Kidney tubule cell (primary cell): ENCODE measurements at places on chromosomes 6 and 20.

DNA sequence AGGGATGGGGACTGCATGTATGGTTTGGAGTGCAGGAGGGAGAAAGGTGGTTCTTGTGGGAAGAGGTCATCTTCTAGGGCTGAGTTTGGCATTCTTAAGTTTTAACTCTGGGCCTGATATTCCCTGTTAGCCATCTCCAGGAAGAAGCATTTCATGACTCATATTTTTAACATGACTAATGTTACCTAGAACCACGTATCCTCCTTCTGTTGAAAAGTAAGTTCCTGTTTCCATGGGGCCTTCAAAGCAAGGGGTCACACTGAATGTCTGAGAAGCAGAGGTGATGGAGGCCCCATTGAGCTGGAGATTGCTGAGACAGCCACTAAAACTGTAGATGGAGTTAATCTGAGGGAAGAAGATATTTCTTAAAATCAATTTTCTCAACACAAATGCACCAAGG lies 30.2 kb downstream of the FAM229B start:
- peak; percentile 91 for DNase-seq

DNA sequence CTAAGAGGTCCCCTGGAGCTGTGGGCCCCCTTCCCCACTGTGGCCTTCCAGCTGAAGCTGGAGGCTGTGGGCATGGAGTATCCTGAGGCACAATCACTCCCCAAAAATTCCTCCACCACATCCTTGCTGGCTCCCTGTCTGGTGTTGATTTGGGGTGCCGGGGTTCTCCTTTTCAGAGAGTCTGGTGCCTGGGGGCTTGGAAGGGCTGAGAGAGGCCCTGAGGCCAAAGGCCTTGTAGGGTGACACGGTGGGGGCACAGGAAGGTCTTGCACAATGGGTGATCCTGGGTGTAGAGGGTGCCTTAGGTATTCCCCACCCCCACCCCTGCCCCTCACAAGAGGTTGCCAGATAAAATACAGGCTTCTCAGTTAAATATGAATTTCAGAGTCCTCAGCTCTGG lies 33.2 kb upstream of the VEGFA start:
- DNase-seq = no peak

- peak; percentile 15 for DNase-seq
Measured at GRCh38 chr6:128659878-128660622, 139.7 kb upstream of the PTPRK start.

DNA sequence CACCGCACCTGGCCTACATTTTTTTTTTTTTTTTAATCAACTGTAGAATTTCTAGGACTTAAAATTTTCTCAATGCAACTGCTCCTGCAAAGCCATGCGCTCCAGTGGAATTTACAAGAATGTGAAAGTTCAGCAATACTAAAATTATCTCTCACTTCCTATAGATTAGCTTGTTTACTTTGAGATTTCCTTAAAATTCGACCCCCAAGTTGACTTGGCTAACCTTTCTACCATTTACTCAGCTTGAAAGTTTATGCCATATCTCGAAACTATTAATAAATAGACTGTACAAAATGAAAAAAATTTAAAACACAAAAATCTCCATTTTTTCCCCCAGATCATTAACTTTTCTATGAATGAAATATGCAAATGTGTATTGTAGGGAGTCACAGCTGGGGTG lies 64.3 kb downstream of the ZBTB2 start:
- DNase-seq = no peak

GRCh38 chr6:63785006-63785405 lies 149.4 kb downstream of the PHF3 start:
- no peak for DNase-seq

DNA sequence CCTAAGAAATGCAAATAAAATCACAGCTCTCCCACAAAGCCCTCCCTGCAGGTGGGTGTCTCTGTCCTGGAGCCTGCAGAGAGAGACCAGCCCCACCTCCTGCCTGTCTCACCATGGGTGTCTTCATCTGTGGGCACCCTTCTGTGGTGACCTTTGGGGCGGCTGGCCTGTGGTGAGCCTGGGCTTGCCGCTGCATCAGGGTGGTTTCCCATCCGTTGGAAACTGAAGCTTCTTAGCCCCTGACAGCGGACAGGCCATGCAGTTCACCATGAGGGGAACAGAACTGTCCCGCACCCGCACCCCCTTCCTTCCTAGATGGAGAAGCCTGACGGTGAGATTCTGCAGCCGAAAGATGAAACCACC lies 42.3 kb upstream of the FRMD1 start:
- DNase-seq = no peak

DNA sequence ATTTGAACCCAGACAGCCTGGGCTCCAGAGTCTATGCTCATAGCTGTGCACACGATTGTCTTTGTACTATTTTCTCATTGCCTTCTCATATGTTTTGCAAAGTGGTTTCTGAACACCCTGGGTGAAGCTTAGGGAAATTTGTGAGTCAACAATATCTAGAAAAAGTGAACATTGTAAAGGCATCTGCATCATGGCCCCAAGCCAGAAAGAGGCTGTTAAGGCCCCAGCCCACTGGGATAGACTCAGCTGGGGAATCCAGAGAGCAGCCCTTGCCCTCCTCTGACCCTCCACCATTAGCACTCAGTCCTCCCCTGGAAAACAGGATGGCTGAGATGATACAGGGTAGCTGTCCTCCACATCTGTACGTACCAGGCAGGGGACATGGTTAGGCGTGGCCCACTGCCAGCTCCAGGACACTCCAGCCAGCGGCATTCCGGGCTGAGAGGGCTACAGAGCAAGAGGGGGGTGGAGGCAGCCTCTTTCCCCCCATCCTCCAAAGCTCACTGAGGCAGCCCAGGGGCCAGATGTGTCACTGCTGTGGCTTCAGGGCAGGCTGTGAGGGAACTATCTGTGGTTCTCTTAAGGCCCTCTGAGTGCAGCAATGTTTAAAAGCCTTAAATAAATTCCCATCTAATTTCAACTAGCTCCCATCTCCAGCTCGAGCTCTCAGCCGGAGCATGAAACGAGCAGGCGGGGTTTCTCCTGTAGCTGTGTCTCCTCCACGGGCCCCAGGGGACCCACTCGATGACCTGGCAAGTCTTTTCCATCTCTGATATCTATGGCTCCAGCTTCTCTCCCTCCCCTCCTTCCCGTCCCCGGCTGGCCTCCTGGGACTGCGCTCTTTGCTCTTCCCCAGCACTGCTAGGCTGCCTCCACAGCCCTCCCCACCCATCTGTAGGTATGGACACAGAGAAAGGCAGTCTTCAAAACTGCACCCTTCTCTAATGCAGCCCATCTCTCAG lies 209.4 kb upstream of the LRFN2 start:
- no peak for DNase-seq

- DNase-seq = no peak
Measured at GRCh38 chr6:131400779-131401496, 172.1 kb upstream of the ARG1 start.

DNA sequence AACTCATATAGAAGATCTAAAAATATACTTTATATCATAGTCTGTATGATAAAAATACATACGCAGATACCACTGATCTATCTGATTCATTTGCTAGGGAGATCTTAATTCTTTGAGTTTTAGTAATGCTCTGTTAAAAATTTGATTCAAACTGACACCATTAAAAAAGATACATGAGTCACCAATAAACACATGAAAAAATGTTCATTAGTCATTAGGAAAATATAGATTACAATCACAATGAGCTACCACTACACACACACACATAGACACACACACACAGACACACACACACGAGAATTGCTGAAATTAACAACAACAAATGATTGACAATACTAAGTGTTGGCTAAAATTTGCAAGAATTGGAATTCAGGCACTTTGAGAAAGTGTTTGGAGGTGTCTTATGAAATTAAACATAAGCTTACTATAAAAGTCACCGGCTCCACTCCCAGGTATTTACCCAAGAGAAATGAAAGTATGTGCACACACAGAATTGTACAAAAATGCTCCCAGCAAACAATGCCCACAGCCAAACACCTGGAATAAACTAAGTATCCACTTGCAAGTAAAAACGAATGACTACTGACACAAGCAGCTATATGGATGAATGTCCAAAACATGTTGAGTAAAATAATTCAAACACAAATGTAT lies 117.7 kb upstream of the GGTLC1 start:
- DNase-seq = no peak

DNA sequence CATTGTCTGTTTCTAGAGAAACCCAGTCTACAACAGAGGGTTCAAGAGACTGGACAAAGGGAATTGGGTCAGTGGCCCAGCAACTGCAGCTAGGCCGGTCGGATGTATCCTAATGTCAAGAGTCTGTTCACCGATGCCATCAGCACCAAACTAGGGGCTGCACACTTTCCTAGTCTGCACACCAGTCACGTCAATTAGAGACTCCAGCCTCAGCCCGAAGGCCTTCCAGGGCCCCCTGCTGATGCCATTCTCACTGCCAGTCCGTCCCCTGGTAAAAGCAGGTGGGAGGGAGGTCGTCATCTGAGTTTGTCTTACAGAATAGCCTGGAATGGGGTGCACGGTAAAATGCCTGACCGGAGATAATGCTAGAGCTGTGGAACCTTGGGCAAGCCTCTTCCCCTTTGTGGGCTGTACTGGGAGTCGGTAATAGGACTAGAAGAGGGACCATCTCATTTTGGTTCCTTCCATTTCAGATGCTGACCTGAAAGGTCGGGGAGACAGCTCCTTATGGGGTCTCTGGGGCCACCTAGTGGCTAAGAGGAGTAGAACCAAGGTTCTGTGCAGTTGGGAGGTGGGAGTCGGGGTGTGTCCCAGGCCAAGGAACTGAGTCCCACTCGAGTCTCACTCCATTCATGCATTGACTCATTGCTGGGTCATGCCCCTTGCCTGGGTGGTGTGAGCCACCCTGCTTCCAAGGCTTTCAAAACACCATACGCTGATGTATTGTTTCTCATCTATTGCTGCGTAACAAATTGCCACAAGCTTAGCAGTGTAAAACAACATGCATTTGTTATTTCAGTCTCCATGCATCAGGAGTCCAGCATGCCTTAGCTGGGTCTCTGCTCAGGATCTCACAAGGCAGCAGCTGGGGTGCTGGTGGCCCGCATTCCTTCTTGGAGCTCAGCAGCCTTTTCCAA lies 5.1 kb downstream of the SOX12 start:
- peak; percentile 71 for DNase-seq

- no peak for DNase-seq
Measured at GRCh38 chr20:40540166-40540565, 148.9 kb downstream of the MAFB start.

DNA sequence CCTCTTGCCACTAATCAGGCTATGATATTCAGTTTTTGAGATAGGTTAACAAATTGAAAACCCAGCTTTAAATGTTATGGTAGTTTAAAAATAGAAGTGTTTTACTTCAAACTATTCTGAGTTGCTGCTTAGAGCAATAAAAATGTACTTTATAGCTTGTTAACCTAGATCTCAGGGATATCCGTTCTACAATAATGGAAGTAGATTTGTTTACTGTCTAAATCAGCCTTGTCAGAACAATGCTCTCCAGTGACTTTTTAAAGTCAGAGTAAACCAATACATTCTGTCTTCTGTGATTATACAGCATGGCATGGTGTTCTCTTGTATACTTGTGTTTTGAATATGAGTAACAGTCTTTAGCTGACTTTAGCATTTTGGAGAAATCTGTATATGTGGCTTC lies 161.5 kb downstream of the PACRG start:
- no peak for DNase-seq

GRCh38 chr6:5025911-5026819 lies 22.3 kb upstream of the RPP40 start:
- DNase-seq = peak; percentile 43

- no peak for DNase-seq
Measured at GRCh38 chr6:42545226-42545773, 18.5 kb upstream of the UBR2 start.

DNA sequence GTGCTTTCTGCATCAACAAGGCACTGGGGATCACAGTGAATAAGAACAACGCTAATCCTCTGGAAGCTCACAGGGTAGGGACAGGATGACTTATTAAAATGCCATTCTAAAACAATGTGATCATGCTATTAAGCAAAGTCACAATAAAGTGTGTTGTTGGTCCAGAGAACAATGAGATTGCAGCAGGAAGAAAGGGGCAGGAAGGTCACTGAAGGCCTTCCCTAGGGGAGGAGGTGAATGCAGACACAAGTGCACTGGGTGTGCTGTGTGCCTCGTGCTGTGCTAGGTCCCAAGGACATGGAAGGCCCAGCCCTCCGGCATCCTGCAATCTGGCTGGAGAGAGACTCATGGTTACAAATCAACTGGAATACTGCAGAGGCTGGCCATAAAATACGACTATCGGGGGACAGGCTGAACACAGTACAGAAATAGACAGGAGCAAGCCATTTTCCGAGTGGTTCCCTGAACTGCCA lies 55.7 kb downstream of the LYRM4 start:
- peak; percentile 34 for DNase-seq

- peak; percentile 87 for DNase-seq
Measured at GRCh38 chr6:161476711-161477110, 202.8 kb upstream of the AGPAT4 start.

DNA sequence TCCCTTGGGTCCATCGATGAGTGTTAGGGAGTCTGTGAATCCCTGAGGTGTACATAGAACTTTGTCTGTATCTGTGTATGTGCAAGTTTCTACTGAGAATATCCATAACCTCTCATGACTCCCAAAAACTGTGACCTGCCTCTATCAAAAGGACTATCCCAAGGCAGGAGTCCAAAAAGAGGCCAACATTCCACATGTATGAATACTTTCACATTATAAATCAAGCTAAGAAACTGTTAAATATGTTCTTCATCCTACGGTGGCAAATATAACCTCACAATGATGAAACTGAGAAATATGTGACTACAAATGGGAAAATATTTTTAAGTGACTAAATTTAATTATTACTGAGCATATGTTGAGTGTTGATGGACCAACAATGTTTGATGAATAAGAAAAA lies 16.1 kb upstream of the STX11 start:
- DNase-seq = no peak

GRCh38 chr6:37130704-37131103 lies 39.2 kb upstream of the PIM1 start:
- DNase-seq = peak; percentile 78

GRCh38 chr20:51340451-51340840 lies 202.1 kb downstream of the NFATC2 start:
- no peak for DNase-seq

- DNase-seq = peak; percentile 97
Measured at GRCh38 chr6:28985462-28986164, 19.5 kb downstream of the ZNF311 start.

GRCh38 chr20:2761885-2762284 lies 38.5 kb downstream of the CPXM1 start:
- DNase-seq = no peak

DNA sequence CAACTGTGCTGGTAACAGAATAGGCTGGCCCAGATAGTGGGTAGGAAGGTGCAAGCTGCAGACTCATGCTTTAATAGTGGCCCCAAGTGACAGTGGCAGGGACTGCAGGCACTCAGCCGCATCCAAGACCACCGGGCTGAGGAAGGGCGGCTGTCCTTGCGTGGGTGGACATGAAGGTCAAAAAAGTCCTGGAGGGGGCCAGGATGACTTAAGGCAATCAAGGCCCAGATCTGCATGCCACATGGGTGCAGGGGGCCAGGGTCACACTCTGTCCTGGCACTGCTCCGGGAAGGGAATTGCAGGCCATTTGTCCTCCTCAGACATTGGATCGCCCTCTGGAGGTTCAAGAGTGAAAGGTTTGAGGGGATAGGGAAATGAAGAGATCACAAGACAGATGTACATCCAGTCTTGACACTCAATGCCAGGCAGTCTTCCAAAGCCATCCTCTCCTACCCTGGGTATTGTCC lies 10.4 kb upstream of the VNN2 start:
- DNase-seq = peak; percentile 61

- no peak for DNase-seq
Measured at GRCh38 chr20:5969348-5969935, 19.0 kb downstream of the MCM8 start.

- no peak for DNase-seq
Measured at GRCh38 chr20:39944861-39945260, 744.2 kb downstream of the MAFB start.

GRCh38 chr6:106564476-106564875 lies 64.8 kb downstream of the RTN4IP1 start:
- DNase-seq = no peak

GRCh38 chr6:116557893-116558292 lies 4.3 kb downstream of the CALHM4 start:
- peak; percentile 98 for DNase-seq
